NCI-H2081 (cell line): ENCODE measurements at places on chromosomes 2 and 18.

DNA sequence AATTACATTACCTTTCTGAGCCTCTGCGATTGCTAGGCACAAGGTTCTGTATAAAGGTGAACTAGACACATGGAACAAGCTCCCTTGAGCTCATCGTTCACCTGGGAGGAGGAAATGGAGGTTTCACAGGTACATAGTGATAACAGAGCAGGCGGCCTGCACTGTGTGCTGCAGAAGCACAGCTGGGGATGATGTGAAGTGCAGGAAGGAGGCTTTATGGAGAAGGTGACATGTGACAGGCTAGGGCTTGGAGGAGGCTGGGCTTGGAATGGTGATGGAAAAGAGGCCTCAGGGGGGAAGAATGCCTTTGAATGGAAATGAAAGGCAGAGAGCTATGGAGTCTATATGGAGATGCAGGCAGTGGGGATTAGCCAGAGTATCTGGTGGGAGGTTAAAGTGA is 22.9 kb downstream of the MARCHF4 start:
- DNase-seq: no peak

- no peak for DNase-seq
Measured at GRCh38 chr2:15624903-15625302, 33.2 kb downstream of the DDX1 start.

GRCh38 chr2:101983928-101984327 is 7.8 kb upstream of the IL1R2 start:
- DNase-seq: no peak

DNA sequence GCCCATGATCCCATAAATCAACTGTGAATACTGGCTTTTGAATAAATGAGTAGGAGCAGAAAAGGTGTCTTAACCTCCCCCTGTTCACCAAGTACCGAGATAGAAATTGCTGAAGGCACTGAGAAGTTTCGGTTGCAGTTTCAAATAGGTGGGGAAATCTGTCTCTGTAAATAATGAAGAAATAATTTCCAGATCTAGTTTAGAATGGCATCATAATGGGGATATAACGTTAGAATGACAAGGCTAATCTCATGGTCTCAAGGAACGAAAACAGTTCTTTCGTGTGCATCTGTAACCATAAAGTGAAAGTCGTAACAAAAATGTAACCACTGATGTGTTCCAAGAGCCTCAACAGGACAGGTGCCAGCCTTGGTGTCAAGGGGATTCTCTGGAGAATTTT is 49.9 kb upstream of the TMEM18 start:
- no peak for DNase-seq

GRCh38 chr18:36130039-36130831 is 536 bp downstream of the ELP2 start:
- DNase-seq: no peak

GRCh38 chr18:27750923-27751322 is 426.0 kb downstream of the CDH2 start:
- DNase-seq: no peak
